ENCODE measurements at places on chromosomes 12 and 14. TPM values are rescaled to one million over a fixed set of nuclear protein-coding genes. Genes with fewer than 3 reads are reported as not detected.
A peak's percentile ranks its signal among the peaks of the same experiment; 100 is the strongest.

Gene NINJ2
- 2.5 TPM for total RNA-seq

Gene MYH6
- not detected for total RNA-seq

Gene SCYL2
- 25.4 TPM for total RNA-seq

Gene R3HDM2
- total RNA-seq: 33.2 TPM

Gene TAS2R19
- 1.4 TPM for total RNA-seq

Gene KRT6C
- total RNA-seq: not detected

Gene PLEK2
- total RNA-seq: 1.0 TPM

Gene KRT73
- not detected for total RNA-seq

Gene SYT10
- total RNA-seq: not detected

DNA sequence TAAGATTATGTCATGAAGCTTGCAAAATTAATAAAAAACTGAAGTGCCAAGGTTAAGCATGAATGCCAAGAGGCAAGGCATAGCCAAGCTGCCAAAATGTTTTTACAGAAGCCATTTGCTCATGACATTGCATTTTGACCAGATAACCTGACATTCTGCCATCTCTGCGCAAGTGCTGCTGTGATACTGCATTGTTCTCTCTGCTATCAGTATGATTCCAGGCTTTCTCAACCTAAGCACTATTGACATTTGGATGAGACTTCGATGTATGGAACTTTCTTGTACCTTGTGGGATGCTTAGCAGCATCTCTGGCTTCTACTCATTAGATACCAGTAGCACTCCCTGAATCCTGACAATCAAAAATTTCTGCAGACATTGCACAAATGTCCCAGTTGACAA, 139.2 kb downstream of the RASSF9 start:
- no peak overlapping the region for H3K4me3 ChIP-seq
- H3K4me1 ChIP-seq: no peaks in the 10 kb centered on the region
- H3K36me3 ChIP-seq: no peaks in the 10 kb centered on the region
- no peaks in the 10 kb centered on the region for H3K27me3 ChIP-seq
- H3K27ac ChIP-seq: no peak overlapping the region

DNA sequence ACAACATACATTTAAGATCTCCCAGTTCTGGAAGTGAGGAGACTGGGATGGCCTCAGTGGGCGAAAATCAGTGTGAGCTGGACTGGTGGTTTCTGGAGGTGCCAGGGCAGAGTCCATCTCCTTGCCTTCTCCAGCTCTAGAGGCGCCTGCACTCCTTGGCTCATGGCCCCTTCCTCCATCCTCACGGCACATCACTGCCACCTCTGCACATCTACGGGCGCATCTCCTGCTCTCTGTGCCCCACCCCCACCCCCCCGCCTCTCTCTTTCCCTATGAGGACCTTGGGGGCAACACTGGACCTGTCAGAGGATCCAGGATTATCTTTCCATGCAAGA, 62.8 kb upstream of the DIO3 start:
- no peak overlapping the region for H3K27ac ChIP-seq
- DNase-seq: no peak
- peaks cover 9% of the 10 kb centered on the region for H3K27me3 ChIP-seq
- no peak overlapping the region for H3K4me3 ChIP-seq

- H3K27ac ChIP-seq: no peak overlapping the region
- H3K4me1 ChIP-seq: no peaks in the 10 kb centered on the region
- no peaks in the 10 kb centered on the region for H3K36me3 ChIP-seq
- H3K4me3 ChIP-seq: no peak overlapping the region
These were observed 33.5 kb downstream of the PYGL start for GRCh38 chr14:50910495-50911420.

DNA sequence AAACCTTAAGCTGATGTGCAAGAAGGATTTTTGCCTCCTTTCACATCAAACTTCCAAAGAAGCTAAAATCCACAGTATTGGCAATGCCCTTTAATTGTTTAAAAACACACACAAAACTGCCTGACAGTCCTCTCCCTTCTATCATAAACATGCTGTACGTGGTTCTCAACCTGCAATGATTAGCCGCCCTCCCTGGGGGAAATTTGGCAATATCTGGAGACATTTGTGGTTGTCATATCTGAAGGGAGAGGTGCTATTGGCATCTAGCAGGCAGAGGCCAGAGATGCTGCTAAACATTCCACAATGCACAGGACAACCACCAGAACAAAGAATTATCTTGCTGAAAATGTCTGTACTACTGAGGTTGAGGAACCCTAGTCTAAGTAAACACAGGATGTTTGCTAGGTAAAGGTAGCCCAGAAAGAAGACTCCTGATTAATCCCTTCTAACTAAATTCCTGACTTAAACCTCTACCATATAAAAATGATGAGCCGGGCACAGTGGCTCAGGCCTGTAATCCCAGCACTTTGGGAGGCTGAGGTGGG, 1.2 kb downstream of the ACOT6 start:
- DNase-seq: no peak
- H3K4me1 ChIP-seq: peaks cover 2% of the 10 kb centered on the region
- H3K27ac ChIP-seq: no peak overlapping the region
- peak overlapping the region; percentile 78 for H3K4me3 ChIP-seq
- no peaks in the 10 kb centered on the region for H3K27me3 ChIP-seq

DNA sequence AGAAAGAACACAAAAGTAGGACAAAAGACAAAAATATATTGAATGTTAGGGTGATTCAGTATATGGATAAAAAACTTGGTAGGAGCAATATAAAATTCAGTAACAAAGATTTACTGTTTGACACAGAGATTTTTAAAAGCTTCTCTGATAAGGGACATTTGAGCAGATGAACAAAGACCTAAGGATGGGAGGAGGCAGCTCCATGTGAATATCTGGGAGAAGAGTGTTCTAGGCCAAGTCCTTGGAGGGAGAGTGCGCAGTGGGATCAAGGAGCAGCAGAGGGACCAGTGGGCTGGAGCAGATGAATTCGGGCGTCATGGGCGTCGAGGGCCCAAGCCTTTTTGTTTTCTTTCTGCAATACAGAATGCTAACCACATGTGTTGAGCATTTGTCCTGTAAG, 174.4 kb downstream of the PRKCH start:
- H3K4me3 ChIP-seq: no peak overlapping the region
- H3K27me3 ChIP-seq: no peaks in the 10 kb centered on the region
- peak overlapping the region; percentile 75 for H3K27ac ChIP-seq
- peaks cover 55% of the 10 kb centered on the region for H3K36me3 ChIP-seq

DNA sequence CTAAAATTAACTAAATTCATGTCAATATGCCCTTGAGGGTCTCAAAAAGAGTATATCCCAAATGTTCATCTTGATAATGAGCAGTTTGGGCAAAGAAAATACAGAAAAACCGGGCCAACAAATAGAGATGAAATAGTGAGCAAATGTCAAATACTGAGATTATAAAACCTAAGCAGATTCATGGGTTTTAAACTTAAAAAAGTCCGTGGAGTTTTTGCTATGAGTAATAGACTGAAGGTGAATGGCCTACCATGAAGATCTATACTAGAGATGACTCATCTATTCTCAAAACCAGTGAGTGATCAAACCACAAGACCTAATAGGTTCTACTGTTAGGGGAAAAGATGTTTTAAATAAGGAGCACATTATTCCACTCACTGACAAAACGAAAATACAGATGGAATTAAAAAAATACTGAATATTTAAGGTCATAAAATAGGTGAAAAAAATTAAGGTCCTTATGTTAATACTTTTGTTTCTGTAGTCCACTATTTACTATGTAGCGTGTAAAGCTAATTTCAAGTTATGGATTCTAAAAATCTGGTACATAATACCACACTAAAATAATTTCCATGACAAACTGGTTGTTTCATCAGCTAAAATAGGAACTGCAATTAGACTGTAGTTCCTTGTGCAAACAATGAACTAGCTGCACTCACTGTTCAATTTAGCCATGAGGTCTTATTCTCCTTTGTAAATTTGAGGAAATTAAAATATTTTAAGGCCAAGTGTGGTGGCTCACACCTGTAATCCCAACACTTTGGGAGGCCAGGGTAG, 5.0 kb downstream of the HNRNPC start:
- no peaks in the 10 kb centered on the region for H3K27me3 ChIP-seq
- peaks cover 89% of the 10 kb centered on the region for H3K36me3 ChIP-seq
- H3K4me1 ChIP-seq: peaks cover 59% of the 10 kb centered on the region
- peak overlapping the region; percentile 100 for H3K27ac ChIP-seq
- peak overlapping the region; percentile 94 for H3K4me3 ChIP-seq

DNA sequence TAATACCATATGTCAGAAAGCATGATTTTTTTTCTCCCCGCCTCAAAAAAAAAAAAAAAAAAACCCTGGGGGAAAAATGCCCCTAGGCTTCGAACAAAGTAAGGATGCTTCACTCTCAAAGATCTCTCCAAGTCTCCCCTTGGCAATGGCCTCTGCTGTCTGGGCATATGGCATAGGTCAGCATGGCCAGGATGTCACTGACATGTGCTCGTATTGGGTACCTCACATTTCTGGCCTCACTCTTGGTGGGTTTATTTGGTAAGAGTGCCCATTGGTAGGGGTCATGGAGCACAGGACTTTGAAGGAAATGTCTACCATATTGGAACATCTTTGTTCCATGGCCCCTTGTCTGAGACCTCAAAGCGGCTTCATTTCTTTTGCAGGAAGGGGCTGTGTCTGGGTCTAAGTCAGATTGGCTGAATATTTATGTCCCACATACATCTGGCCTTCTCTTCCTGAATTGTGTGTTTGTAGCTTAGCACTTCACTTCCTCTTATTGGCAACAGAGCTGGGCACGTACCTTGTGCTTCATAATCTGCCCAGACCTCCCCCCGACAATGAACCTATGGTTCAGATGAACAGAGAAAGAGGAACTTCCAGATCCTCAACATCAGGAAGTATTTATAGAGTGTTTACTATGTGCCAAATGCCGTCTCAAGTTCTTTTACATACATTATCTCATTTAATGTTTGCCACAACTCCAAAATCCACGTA, 36.3 kb upstream of the OAS1 start:
- H3K4me3 ChIP-seq: no peak overlapping the region
- no peaks in the 10 kb centered on the region for H3K36me3 ChIP-seq
- no peak for DNase-seq
- peaks cover 22% of the 10 kb centered on the region for H3K27me3 ChIP-seq
- H3K4me1 ChIP-seq: no peaks in the 10 kb centered on the region
- no peak overlapping the region for H3K27ac ChIP-seq

GRCh38 chr12:68231691-68232090, 6.1 kb upstream of the IL26 start:
- no peak for DNase-seq
- peaks cover 20% of the 10 kb centered on the region for H3K4me1 ChIP-seq
- no peak overlapping the region for H3K27ac ChIP-seq
- H3K36me3 ChIP-seq: no peaks in the 10 kb centered on the region
- no peaks in the 10 kb centered on the region for H3K27me3 ChIP-seq

DNA sequence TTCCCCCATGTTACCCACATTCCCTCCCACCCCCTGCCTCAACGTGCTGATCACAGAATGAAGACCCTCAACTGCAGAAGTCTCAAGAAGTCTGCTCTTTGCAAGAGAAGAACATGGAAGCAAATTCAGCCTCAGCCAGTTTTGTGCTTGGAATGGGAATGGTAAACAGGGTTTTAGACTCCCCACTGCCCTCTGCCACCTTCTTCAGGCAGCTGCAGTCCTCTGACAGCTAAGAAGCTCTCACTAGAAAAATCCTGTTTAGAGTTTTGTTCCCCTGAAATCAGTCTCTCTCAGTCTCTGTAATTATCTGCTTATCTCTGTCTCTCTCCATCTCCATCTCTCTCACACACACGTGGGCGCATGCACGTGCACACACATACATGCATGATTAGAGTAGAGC, 85.4 kb downstream of the CRACR2A start:
- H3K4me3 ChIP-seq: no peak overlapping the region
- H3K27ac ChIP-seq: no peak overlapping the region
- DNase-seq: no peak
- peaks cover 3% of the 10 kb centered on the region for H3K4me1 ChIP-seq
- no peaks in the 10 kb centered on the region for H3K27me3 ChIP-seq
- H3K36me3 ChIP-seq: peaks cover 8% of the 10 kb centered on the region

DNA sequence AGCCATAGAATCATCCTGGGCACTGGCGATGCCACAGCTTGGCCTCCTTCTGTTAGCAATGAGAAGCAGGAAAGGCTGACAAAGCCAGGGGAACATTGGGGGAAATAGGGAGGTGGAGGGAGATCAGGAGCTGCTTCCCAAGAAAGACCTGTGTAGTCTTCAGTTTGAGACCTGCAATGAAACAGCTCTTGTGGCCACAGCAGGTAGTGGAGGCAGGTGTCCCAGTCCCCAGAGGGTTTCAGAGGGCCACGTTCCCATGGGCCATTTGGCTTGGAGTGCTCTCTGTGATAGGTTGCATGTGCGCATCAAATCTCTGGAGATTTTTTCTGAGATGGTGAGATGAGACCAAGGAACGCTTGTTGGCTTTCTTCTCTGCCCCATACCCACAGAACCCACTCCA, 14.4 kb upstream of the OR6S1 start:
- no peak overlapping the region for H3K4me3 ChIP-seq
- no peak for DNase-seq
- H3K27me3 ChIP-seq: peaks cover 57% of the 10 kb centered on the region
- H3K4me1 ChIP-seq: peaks cover 19% of the 10 kb centered on the region
- H3K27ac ChIP-seq: no peak overlapping the region

GRCh38 chr12:59403259-59403932, 192.4 kb upstream of the SLC16A7 start:
- no peak overlapping the region for H3K27ac ChIP-seq
- no peak overlapping the region for H3K4me3 ChIP-seq
- peaks cover 5% of the 10 kb centered on the region for H3K27me3 ChIP-seq
- peaks cover 16% of the 10 kb centered on the region for H3K4me1 ChIP-seq

GRCh38 chr14:96631621-96632362, 129.6 kb downstream of the PAPOLA start:
- DNase-seq: no peak
- no peaks in the 10 kb centered on the region for H3K27me3 ChIP-seq
- H3K36me3 ChIP-seq: no peaks in the 10 kb centered on the region
- H3K27ac ChIP-seq: no peak overlapping the region

DNA sequence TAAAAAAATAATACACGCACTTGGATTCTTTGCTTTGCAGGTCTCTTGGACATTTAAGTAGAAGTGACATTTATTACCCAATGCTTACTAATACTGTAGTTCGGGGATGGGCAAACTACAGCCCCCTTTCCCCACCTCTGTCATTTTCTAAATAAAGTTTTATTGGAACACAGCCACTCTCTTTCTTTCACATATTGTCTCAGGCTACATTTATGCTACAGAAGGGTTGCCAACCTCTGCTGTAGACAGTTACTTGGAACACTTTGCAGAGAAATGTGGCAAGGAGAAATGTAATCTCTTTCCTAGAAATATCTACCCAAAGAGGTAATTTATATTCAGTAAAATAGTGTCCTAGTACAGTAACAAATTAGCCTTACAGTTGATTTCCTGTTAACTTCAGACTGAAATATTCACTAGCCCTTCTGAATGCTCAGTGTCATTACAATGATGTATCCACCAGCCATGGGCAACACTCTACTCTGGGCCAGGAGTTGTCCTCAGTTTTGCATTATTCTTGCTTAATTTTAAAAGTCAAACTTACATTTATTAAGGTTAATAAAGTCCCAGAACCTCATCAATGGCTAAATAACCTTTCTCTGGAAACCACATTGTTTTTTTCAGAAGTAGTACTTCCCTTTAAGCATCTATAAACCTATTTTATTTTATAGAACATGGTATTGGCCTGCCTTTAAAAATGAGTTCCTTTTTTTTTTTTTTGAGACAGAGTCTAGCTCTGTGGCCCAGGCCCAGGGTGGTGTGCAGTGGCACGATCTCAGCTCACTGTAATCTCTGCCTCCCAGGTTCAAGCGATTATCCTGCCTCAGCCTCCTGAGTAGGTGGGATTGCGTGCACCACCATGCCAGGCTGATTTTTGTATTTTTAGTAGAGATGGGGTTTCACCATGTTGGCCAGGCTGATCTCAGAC, 269.6 kb upstream of the AMIGO2 start:
- peak overlapping the region; percentile 96 for H3K27ac ChIP-seq
- peaks cover 38% of the 10 kb centered on the region for H3K36me3 ChIP-seq
- peak; percentile 70 for DNase-seq

GRCh38 chr14:105058521-105059034, 6.7 kb downstream of the GPR132 start:
- H3K27ac ChIP-seq: peak overlapping the region; percentile 96
- no peaks in the 10 kb centered on the region for H3K27me3 ChIP-seq
- DNase-seq: no peak
- H3K4me3 ChIP-seq: no peak overlapping the region
- peaks cover 30% of the 10 kb centered on the region for H3K36me3 ChIP-seq
- H3K4me1 ChIP-seq: peaks cover 47% of the 10 kb centered on the region

All from activated CD8-positive, alpha-beta T cell treated with anti-CD3 and anti-CD28 coated beads for 36 hours (primary cell).